HuH-7.5 (cell line): ENCODE measurements at places on chromosomes 1 and 21.

DNA sequence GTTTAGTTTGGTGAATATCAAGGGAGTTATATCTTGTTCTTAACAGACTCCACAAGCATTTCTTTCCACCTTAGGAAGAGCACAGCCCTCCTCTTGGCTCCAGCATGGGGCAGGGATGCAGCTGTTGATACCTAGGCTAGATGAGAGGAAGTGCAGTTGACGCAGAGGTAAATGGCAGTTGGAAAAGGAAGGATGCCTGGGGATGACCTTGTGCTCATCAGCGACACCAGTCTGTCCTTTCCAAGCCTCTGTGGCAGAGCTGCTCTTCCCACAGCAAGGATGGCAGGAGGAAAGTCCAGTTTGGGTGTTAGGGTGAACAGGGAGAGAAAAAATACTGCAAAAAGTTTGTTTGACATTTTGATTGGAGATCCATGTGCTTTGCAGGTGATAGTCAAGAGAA is 6.2 kb downstream of the PROX1 start:
- DNase-seq = no peak

DNA sequence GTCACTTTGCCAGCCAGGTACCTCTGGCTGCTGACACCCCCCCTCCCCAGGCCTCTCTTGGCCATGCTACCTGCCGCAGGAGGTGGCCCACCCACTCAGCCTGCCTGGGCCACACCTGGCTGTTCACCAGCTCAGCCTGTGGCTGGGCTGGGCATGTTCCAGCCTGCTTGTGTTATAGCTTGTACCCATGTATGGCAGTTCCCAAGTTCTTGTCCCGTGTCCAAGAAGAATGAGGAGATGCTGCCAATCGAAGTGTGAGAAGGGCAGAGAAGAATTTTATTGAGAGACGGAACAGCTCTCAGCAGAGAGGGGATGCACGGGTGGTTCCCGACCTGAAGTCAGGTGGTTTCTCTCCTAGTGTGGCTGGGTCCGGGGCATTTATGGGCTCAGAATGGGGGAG is 3.9 kb upstream of the MMEL1 start:
- no peak for DNase-seq

DNA sequence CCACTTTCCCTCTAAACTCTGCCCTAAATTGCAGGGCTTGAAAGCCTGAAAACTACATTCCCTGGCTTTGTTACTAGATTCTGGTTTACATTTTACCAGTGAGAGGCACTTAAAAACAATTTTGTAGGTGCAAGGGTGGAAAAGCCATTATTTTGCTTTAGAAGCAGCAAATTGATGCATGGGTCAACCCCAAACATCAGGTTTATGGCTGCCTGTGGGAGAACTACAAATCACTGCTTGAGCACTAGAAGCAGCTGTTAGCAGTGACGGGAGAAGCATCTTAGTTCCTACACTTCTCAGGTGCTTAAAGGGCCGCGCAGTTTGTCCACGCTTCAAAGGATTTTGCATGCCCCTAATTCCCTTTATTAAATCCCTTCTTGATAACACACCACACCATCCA is 417.2 kb downstream of the PCP4 start:
- no peak for DNase-seq

GRCh38 chr21:28387220-28387619 is 605.5 kb downstream of the LTN1 start:
- DNase-seq = no peak

- no peak for DNase-seq
Observed at GRCh38 chr1:198519639-198520501, 20.6 kb downstream of the ATP6V1G3 start.

DNA sequence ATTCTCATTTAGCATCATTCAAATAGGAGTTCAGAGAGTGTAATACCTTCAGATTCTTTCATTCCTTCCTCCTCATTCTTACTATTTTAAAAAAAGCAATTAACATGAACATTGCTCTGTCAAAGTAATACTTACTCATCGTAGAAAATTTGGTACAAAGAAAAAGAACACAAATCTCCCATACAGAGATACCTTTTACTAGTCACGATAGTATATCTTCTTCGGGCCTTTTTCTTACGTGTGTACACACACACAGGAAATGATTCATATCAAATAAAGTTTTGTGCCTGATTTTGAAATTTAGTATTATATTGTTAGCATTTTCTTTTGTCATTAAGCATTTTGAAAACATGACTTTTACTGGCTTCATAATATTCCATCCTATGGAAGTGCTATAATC is 52.9 kb downstream of the NCF2 start:
- no peak for DNase-seq

DNA sequence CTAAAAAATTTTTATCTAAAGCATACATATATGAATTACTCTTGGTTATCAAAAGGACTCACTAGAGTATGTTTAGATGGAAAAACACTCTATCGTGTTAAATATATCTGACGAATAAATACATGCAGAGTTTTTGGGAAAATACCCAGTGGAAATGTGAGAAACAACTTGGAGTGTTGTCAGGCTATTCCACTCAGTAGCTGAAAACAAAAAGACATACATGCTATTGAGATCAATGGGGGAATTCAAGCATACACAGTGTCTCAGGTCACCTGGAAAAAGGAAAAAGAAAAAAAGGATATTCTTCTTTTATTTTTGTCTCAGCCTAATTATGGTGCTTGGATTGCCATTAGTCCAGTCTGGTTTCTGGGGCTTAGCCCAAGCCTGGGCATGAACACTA is 247.0 kb upstream of the LYPLAL1 start:
- DNase-seq = no peak

DNA sequence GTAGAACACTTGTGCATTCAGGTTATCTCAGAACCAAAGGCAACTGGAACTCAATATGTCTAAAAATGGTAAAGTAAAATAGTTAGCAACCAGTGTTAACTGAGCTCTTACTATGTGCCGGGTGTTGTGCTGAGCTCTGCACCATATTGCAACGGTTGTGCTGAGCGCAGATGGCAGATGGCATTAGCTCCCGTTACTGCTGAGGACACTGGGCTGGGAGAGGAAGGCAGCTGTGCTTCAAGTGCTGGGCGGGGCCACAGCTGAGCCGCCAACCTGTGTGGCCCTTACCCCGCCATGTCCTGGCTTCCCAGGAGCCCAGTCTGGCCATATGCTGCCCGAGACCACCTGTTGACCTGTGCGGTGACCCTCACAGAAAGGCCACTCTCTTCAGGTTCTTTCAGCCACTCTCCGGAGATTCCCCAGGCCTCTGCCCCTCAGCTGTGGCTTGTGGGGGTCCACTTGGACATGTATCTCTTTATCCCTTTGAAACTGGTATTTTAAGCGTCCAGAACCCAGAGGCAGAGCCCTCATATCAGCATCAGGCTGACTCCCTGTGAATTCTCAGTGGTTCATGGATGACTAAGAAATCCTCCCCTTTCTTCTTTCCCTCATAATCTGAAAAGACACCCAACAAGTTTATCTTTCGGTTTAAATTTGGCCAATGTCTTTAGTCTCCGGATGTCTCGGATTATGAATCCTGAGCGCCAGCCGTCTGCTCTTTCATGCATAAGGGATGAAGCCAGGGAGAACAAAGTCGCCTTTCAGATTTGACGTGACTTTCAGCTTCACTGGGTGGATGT is 26.4 kb downstream of the LDLRAP1 start:
- no peak for DNase-seq

DNA sequence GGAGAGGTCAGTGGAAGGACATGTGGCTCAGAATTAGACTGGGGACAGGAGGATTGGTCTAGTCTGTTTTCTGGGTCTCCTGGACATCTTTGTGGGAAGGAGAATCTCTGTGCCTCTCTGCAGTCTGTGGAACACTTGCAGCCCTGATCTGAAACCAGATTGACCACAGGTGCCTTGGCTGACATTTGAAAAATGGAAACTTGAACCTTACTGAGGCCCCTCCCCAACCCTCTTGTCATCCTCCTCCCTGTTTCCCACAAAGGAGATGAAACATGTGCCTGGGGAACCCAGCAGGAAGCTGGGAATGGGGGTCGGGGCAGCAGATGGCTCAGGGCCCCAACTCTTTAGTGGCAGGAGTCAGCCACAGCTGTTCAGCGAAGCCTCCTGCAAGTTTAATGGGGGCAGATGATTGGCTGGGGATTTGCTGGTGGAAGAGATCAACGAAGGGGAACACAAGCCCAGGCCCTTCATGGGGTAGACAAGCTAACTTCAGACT is 18.1 kb downstream of the VASH2 start:
- no peak for DNase-seq

GRCh38 chr1:220786337-220787068 is at the start of gene MTARC1:
Gene MTARC1 (plus strand): TSS chr1:220786913. CDS start chr1:220786945, 32 bp downstream.
- peak; percentile 82 for DNase-seq

- DNase-seq = no peak
Observed at GRCh38 chr1:74334147-74334546, 99.0 kb downstream of the TNNI3K start.

DNA sequence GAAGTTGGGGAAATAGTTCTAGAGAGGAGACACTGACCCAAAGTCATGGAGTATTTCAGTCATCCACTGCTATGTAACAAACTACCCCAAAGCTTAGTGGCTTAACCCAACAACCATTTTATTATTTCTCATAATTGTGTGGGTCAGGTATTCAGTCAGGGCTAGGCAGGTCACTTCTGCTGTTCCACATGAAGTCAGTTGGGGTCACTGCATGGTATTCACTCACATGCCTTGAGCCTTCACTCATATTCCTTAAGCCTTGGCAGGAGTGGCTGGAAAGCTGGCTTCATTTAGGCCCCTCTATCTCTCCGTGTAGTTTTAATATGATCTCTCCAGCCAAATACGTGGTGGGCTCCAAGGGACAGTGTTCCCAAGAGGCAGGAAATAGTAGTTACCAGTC is 17.5 kb upstream of the RNF11 start:
- no peak for DNase-seq

DNA sequence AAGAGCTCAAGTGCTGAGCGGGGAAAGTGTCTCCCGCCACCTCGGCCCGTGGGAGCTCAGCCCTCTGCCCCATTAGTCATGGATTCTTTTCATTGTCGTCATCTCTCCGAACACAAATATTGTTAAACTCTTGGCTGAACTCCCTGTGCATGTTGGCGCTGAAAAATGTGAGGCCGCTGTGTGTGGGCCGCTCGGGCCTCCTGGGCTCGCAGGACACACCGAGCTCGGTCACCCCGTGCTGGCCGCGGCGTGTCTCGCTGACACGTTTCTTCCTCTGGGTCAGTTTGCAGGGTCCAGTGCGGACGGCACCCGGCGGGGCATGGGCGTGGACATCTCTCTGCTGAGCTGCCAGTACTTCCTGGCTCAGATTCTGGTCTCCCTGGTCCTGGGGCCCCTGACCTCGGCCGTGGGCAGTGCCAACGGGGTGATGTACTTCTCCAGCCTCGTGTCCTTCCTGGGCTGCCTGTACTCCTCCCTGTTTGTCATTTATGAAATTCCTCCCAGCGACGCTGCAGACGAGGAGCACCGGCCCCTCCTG is 25.6 kb downstream of the SLC45A1 start:
- no peak for DNase-seq

DNA sequence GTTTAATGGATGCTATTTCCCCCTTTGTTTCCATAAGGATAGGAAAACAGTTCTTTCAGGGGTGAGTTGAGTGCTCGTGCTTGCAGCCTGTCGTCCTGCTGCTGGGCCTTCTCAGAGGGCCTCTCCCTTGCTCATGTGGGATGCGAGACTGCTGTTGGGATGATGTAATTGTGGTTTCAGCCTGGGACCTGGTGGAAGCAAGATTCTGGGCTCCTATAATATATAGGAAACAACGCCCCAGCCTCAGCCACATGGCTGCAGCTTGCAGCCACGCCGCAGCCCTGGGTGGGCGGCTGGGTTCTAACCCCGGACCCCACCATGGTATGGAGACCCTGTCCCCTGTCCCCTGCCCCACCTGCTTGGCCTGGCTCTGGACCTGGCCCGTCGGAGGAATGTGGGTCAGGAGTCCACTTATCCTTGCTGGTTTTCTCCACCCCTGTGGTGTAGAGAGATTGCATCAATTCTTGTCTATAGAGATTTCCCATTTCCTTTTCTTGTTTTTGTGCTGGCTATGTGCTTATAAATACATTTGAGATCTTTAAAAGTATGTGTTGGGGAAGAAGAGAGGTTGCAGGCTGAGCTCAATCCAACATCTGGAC is 357.8 kb downstream of the SIPA1L2 start:
- DNase-seq = no peak

DNA sequence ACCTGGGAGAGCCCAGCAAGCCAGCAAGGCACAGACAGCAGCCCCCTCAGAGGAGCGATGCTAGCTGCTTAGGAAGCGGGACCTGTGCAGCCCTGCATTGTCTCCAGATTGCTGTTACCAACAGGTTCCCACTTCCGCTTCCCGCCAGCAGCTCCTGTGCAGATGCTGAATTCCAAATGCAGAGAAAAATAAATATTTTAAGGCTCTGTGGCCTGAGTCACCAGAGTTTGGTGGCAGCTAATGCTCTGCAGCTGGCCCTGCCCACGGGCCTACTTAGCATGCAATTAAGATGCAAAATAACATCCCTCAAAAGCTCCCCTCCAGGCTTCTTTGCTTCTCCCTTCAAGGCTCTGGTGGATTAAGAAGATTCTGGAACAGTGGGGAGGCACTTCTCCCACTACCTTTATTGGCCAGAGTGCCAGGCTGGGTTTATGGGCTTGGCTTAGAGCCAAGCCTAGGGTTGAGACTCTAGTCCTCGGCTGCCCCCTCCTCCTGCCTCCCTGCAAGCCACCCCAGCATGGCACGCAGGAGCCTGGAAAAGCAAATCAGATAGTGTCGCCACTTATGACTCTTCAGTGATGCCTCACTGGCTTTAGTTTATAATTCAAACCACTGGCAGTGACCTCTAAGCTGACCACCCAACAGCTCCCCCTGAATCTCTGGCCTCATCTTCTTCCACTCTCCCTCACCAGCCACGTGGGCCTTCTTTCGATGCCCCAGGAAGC is 207.1 kb upstream of the ZC3H12A start:
- no peak for DNase-seq
